ENCODE measurements at places on chromosomes 12 and 14.
A peak's percentile ranks its signal among the peaks of the same experiment; 100 is the strongest.

GRCh38 chr14:104788873-104789663, 6.5 kb downstream of the AKT1 start:
- no peak for DNase-seq

DNA sequence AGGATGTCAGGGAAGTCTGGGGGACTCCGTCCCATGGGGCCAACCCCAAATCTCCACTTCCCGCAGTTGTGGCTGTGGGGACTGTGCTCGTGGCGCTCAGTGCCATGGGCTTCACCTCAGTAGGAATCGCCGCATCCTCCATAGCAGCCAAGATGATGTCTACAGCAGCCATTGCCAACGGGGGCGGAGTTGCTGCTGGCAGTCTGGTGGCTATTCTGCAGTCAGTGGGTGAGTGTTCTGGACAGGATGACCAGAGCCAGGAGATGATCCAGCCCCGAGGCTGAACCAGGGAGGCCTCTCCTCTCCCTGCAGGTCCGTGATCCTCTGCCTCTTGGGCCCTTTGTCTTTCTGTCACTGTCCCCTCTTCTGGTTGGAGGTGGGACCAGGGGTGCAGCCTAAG, 8.8 kb upstream of the IFI27 start:
- peak; percentile 47 for DNase-seq

DNA sequence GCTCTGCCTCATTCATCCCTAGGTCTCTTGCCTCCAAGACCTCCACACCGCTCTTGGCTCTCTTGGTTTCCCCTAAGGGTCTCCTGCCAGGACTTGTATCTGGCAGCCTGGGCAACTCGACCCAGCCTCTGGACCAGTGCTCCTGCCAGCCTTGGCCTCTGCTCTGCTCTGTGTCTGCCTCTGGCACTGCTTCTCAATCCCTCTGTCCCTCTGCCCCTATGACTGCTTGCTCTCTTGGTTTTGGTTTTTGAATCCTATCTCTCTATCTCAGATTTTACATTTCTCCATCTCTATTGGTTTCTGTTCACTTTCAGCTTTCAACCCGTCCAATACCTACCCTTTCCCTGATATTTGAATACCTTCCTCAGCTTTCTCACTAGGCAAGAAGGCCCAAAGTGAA, 6.3 kb downstream of the ITGA5 start:
- DNase-seq = no peak

GRCh38 chr14:71117839-71118743, 210.8 kb downstream of the PCNX1 start:
- DNase-seq = no peak

- DNase-seq = no peak
Measured at GRCh38 chr14:49494836-49495235, 91.3 kb downstream of the RPS29 start.

DNA sequence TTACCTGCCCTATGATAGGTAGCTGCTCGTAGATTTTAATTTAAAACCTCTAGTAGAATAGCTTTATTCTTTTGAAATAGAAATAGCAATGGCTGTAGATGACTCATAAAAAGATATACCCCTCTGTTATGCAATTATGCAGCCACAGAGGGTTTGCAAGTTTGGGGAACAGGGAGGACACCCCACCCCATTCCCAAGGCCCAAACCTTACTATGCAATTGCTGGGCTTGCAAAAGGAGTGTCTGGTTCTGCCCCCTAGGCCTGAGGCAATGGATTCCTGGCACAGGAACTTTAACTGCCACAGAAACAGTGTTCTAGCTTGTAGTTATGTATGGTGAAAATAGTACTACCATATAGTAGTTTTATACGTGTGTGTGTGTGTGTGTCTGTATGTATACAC, 403.3 kb downstream of the ADAMTS20 start:
- no peak for DNase-seq

DNA sequence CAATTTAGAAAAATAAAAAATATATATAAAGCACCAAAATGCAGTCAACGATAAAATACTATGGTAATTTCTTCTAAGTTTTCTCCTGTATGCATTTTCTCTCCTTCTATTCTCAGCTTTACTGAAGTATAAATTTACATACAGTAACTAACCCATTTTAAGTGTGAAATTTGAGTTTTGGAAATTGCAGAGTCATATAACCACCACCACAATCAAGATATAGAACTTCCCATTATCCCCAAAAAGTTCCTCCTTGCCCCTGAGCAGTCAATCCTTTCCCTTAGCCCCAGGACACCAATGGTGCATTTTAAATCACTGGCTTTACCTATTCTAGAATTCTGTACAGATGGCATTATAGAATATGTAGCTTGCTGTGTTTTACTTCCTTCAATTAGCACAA, 31.0 kb upstream of the BBS10 start:
- DNase-seq = no peak

GRCh38 chr12:115233891-115234543, 550.0 kb upstream of the TBX3 start:
- DNase-seq = no peak

- peak; percentile 64 for DNase-seq
Measured at GRCh38 chr12:75705749-75706711, 194.6 kb upstream of the KRR1 start.

- no peak for DNase-seq
Measured at GRCh38 chr12:69608114-69608513, 2.6 kb downstream of the LRRC10 start.

DNA sequence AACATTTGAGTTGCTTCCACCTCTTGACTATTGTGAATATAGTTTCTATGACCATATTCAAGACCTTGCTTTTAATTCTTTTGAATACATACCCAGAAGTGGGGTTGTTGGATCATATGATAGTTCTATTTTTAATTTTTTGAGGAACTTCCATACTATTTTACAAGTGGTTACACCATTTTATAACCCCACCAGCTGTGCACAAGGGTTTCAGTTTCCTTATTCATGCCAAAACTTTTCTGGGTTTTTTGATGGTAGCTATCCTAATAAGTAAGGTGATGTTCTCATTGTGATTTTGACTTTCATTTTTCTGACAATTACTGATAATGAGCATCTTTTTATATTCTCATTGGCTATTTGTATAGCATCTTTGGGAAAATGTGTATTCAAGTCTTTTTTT, 109.4 kb upstream of the GARIN2 start:
- DNase-seq = no peak

DNA sequence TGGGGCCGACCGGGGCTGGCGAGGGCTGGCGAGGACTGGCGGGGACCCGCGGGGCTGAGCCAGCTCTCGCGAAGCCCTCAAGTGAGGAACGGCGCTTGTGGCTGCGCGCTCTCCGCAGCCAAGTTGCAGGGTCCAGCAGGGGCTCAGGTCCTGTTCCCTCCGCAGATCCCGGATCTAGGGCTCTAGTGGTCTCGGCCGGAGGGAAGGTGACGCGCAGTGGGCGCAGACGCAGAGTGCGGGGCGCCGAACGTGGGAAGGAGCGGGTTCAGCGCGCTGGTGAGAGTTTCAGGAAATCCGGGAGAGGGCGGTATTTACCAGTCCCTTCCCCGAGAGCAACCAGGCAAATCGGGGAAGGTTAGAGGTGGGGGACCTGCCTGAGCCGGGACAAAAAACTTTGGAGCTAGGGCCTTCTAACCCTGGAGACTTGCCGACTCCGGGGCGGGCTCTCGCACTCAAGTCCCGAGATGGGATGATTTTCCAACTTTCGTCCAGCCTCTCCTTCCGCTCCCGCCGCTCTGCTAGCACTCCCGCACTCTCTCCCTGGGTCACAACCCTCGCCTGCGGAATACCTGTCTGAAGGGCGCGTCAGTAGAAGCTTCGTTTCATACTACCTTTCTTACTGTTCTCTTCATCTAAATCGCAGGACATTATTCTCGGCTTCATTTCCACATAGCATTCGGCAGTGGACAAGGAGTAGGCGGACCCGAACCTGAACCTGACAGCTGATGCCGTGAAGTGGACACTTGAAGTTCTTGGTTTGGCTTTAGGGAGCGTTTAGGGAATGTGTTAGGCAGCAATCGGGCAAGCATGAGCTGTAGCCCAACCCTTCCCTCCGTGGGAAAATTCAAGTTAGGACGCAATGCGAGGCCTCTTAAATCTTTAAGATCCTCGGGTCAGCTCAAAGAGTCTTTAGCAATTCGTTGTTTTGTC, 13.6 kb upstream of the PAX9 start:
- peak; percentile 29 for DNase-seq

- no peak for DNase-seq
Measured at GRCh38 chr12:40446385-40446784, 221.6 kb downstream of the LRRK2 start.

- no peak for DNase-seq
Measured at GRCh38 chr12:105721051-105721825, 390.7 kb downstream of the C12orf75 start.

DNA sequence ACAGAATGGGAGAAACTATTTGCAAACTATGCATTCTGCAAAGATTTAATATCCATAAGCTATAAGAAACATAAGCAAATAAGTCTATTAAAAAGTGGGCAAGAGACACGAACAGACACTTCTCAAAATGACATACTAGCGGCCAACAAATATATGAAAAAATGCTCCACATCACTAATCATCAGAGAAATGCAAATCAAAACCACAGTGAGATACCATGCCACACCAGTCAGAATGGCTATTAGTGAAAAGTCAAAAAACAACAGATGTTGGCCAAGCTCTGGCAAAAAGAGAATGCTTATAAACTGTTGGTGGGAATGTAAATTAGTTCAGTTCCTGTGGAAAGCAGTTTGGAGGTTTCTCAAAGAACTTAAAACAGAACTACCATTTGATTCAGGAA, 121.3 kb downstream of the KCNMB4 start:
- no peak for DNase-seq
